Activated T-cell treated with anti-CD3 and anti-CD28 coated beads for 24 hours (primary cell): ENCODE measurements at places on chromosomes 4 and X.

DNA sequence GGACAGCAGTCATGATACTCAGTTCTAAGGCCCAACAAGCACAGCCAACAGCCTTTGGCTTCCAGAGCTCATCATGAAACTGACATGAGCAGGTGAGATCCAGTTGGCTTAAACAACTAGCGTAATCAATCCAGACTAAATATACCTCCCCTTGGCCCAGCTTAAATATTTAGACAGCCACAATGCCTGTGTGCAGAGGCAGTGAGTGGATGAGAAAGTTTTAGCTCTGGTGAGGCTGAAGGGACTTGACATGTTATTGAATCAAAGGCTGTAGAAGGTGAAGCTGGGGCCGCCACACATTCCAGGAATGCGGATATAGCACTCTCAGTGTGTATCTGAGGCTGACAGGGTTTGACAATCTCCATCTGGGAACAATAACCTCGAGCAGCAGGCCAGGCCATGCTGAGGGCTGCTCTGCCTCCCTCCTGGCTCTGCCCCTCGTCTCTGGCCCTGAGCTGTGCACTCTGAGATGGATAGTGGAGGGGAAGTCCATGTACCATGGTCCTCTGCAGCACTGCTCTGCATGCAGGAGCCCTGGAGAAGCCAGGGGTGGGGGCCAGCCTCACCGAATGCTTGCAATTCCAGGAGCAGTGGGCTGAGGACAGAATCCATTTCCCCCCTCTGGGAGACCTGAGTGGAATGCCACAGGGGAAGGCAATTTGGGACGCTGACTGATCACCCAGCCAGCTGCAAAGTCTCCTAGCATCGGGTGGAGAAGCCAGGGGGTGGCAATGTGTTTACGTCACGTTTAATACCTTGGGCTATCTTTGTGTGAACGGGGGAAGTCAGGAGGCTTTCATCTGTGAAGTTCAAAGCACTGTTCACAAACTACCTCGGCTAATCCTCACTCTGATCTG, 37.3 kb upstream of the RASL11B start:
- DNase-seq = no peak

GRCh38 chrX:16113978-16114565, 9.3 kb upstream of the GRPR start:
- DNase-seq = no peak

DNA sequence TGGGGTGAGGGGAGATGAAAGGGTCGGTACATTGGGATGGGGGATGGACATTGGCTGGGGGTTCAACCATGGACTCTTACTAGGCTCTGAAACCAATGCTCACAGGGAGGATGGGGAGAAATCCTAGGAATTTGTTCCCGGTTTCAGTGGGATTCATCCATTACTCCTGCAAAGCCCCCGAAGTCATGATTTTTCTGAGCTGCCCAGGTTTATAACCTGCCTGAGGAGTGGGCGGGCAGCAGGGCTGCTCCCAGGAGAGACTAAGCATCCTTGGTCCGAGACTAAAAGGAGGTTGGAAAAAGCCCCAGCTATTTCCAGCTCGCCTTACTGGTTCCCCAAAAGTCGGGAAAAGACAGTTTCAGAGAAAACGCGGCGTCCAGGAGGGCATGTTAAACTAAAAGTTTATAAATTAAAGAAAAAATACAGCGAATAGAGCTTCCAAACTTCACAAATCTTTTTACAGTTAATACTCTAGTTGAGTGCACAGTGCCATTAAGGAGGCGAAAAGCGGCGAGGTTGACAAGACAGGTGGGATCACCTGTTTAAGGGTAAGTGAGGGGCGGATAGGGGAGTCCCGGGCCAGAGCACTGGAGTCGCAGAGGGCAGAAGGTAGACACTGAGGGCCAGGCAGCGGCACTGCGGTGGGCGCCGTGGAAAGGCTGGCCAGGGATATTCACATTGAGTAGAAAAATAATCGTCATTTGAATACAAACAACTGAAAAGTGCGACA, 3.7 kb downstream of the NKX3-2 start:
- DNase-seq = no peak

DNA sequence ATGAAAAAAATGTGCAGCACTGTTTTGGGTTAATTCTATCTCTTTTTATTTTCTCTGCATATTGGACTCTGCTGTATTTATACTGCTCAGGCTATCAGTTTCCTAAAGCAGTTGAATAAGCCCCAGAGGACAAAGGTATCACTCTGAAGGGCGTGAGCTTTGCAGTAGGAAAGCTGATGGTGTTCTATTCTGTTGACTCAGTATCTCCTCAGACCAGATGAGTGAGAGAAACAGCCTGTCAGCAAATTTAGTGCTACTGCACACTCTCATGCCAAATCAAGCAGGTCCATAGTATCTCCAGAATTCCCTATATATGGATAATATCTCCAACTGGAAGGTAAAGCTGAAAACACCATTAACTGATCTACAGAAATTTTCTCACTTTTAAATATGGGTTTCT, 132.3 kb upstream of the UGT8 start:
- DNase-seq = no peak

- no peak for DNase-seq
These were observed 13.3 kb downstream of the SPCS3 start for GRCh38 chr4:176333076-176333475.

DNA sequence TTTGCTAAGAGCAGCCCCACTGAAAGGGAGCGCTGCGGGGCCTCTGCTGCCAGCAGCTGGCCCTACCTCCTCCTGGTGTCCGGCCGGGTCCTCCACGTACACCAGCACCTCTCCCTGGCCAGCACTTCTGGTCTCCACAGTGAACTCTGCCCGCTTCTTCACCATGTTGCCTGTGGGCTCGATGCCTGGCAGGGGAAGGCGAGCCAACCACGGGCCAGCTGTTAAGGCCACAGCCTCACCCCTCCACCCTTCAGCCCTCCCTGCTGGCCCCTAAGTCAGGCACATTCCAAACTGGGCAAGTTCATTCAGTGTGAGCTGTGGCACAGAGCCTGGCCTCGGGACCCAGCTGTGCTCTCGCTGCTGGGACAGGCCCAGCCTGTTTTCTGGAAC, 7.8 kb downstream of the FLNA start:
- DNase-seq = no peak

DNA sequence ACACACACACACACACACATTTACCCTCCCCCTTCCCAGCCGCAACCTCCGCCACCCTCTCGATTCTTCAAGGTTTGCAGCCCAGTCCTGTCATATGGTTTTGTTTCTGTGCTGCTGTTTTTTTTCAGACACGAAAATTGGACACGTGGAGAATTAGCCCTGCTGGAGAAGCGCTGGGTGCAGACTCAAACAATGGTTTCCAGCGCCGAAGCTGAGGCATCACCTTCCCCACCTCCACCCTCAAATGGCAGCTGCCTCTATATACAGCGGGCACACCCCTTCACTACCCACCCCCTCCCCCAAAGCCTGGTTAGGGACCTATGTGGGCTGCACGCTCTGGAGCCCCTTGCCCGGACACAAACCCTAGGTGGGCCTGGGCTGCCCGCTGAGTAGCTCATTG, 87.9 kb downstream of the BCOR start:
- DNase-seq = no peak

GRCh38 chr4:16066586-16067128, 17.2 kb downstream of the PROM1 start:
- DNase-seq = no peak

GRCh38 chrX:152893980-152894610, 3.8 kb upstream of the ZNF185 start:
- no peak for DNase-seq

DNA sequence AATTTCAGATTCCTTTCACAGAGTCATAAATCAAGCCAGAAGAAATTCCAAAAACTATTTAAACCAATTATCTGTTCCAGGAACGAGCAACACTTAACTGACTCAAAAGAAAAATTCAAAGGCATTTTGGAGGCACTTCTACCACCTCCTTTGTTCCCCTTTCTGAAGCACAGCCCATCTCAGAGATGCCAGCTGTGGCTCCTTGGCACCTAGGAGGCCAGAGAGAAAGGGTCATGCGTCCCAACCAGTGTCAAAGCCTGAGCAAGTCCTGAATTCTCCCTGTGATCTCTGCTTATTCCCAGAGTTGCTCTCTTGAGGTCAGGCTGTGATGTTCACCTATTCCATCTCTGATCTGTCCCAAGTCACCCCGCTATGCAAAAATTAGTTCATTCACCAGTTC, 105.0 kb upstream of the S100G start:
- DNase-seq = no peak

GRCh38 chr4:14046642-14047041, 419.1 kb upstream of the BOD1L1 start:
- DNase-seq = no peak

GRCh38 chrX:131306601-131307000, 17.5 kb upstream of the IGSF1 start:
- DNase-seq = no peak

DNA sequence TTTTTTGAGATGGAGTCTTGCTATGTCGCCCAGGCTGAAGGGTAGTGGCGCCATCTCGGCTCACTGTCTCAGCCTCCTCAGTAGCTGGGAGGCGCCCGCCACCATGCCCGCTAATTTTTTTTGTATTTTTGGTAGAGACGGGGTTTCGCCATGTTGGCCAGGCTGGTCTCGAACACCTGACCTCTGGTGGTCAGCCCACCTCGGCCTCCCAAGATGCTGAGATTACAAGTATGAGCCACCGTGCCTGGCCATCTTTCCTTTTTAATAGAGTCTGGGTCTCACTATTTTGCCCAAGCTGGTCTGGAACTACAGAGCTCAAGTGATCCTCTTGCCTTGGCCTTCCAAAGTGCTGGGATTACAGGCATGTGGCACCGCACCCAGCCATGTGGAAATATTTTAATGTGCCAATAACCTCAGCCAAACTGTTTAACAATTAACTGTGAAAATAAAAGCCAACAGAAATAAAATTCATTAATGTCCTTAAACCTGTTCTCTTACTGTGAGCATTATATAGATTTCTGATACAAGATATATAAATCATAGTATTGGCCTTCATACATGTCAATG, 16.3 kb downstream of the PDS5A start:
- DNase-seq = no peak

DNA sequence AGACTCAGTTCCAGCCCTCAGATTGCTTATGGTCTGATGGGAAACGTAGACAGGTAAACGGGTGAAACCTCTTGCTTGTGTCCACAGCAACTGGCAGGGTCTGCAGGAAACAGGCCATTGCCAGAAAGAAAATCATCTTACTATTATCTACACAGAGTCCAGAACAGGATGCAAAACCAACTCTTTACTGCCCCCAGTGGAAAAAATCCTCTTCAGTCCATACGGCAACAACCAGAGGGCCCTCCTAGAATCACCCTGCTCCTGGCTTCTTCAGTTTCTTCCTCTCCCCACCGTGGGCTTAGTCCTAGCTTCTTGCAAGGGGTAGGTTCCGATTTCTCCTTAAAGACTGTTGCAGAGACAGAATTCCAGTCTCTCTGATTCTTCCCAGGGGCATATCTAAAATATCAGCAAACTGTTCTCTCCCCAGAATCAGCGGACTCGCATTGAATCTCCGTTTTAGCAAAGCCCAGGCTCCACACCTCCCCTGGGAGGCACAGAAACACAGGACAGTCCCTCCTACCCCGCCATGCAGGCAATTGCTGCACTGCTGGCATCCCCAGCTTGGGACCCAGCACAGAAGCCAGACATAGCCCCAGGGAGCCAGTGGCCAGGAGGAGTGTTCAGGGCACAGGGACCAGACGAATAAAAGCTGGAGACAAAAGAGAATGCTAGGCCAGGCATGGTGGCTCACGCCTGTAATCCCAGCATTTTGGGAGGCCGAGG, 41.0 kb upstream of the SH3RF1 start:
- no peak for DNase-seq

GRCh38 chr4:69524706-69525105, 29.0 kb upstream of the UGT2B4 start:
- DNase-seq = no peak

GRCh38 chr4:7672601-7673000, 237.9 kb upstream of the PSAPL1 start:
- no peak for DNase-seq

GRCh38 chr4:82069883-82070638, 303.7 kb downstream of the HNRNPD start:
- no peak for DNase-seq

DNA sequence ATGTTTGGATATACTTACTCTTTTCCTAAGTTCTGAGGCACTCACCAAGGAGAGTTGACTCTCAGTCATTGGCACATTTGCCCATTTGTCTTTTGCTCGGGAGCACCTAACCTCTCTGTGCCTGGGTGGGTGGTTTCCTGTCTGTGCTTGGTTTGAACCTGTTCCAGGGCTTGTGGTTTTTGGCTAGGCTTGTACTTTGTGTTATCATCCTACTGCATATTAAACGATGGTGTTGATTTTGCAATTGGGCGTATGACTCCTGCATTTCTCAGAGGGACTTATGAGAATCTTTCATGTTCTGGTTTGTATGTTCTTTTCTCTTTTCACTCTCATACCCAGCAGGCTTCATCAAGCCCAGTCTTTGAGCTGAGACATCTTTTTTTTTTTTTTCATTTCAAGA, 161.7 kb downstream of the BTC start:
- peak; percentile 8 for DNase-seq

GRCh38 chr4:121739575-121739974, 25.4 kb downstream of the SMIM43 start:
- no peak for DNase-seq

GRCh38 chrX:40564447-40564846, 16.3 kb upstream of the ATP6AP2 start:
- DNase-seq = no peak

DNA sequence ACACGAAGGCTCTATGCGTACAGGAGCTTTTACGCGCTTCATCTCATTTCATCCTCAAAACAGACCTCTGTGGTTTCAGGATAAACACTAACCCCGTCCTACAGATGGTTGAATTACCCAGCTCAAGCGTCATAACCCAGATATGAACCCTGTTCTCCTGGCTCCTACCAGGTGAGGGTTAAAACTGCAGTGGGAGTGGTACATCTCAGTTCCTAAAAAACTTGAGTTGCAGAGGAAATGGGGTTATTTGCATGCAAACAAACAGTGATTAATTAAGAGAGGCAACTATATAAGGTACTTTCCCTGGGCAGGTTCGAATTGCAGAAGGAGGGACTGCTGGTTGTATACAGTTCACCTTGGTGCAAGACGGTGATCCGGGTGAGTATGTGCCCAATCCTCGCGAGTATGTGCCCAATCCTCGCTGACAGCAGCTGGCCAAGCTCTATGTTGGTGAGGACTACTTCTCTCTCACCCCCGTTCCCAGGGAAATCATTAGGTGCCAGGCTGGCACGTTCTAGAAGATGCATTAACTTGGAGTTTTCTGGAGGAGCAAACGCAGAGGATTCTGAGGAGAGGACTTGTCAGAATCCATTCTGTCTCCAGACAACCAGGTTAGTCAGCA, 72.6 kb downstream of the FHDC1 start:
- no peak for DNase-seq

GRCh38 chr4:159052315-159052714, 50.6 kb upstream of the RAPGEF2 start:
- no peak for DNase-seq

- no peak for DNase-seq
These were observed 220.8 kb downstream of the MID1IP1 start for GRCh38 chrX:39022106-39022505.

DNA sequence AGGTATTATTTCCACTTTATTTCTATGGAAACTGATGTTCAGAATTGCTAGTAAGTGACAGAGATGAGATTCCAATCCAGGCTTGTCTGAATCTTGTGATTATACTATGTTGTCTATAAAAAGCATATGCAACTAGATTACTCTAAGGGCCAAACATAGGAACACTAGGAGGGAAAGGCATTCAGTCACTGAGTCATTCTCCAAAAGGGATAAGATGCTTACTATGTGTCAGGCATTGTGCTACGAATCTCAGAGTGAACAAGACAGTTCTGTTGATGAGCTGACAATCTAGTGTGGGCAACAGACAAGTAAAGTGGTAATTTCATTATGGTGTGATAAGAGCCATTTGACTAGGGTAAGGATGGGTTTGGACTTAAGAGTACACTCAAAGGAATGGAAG, 77.2 kb downstream of the RASL11B start:
- DNase-seq = no peak
